Fibroblast of pulmonary artery (primary cell): ENCODE measurements at places on chromosomes 1 and 21.

DNA sequence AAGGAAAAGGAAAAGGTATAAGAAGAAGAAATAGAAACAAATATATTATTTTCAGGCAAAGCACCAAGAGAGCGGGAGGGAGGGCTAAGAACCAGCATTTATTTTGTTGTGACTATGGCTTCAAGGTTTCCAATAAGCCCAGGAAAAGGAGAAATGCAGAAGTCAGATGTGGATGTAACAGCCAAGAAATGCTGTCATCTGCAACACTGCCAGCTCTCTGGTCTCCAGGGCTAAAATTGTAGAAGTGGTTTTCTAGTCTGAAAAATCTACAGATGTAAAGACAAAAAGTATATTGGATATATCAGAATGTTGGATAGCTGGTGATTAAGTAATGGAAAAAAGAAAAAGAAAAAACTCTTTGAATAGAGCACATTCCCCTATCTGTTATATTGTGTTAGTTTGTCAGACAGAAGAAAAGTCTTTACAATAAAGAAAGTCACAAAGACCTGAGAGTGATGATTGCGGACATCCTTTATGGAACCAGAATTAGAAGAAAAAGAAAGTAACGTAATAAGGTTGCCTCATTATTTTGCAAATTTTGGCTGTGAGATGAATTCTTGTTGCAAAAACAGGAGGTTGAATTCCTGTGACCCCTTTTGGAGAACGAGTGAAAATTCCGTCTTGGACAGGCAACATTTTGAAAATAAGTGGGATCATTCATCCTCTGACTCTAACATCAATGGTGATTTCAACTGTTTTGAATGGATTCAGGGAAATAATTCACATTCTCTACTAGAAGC is 938.1 kb downstream of the TTLL7 start:
- no peak for DNase-seq

- peak; percentile 87 for DNase-seq
These were observed 163.7 kb downstream of the NTMT2 start for GRCh38 chr1:170309389-170310013.

DNA sequence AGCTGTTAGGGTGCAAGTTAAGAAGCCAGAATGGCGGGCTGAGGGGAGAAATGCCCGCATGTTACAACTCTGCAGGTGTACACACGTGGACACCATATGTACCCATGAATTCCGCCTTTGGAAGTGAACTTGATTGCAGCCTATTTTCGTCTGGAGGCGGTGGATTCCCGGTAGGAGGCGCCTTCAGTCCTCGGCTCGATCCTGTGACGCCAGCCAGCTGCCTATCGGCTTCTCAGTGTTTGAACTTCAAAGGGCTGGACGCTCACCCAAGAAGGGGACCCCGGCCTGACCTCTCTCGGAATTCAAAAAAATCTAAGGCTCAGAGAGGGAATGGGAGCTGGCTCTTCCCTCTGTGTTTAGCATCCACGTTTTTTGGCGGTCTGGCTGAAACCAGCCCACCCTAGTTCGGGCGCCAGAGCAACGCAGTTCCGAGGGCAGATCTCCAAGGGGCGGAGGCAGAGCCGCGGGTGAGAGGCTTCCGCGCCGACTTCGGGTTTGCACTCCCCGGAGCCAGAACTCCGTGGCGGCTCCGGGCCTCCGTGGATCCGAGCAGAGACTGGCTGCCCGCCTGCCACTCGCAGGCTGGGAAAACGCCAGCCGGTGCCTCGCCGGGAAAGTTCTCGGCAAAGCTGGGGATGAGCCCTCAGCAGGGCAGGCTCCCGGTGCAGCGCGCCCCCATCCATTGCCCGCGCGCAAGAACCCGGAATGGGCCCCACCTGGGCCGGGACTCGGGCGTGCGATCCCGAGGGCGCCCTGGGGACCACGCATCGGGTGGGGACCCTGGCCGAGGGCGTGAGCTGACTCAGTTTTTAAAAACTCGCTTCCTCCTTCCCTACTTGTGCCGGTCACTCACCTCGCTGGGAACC is 996 bp upstream of the TMEM51 start:
- peak; percentile 89 for DNase-seq

DNA sequence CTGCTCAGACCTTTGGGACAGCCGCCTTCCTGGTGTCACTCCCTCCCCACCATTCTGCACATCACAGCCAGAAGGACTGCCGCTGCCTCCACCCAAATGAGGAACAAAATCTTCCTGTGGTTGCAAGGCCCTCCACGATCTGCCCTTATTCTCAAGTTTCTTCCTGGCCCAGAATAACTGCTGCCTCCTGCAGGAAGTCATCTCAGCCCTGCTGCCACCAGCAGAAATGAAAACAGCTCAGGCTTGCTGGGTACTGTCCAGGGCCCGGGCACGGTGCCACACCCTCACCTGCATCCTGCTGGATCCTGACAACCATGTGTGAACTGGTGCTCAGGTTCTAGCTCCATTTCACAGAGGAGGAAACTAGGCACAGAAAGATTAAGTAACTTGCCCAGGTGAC is 2.8 kb downstream of the CLDN19 start:
- no peak for DNase-seq

DNA sequence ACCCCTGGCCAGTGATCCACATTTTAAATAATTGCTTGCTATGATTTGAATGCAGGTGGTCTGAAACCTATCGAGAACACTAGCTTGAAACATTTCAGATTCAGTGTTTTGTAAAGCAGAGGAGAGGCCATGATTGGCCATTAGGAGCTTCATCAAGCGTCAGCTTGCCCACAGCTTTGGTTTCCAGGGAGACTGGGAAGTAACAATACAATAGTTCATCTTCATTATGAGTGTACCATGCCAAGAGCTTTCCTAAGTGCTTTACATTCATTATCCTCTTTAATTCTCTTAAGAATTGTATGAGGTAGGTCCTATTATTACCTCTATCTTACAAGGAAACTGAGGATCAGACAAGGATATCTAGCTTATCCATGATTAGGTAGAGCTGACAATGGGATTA is 27.7 kb upstream of the ATP5PO start:
- no peak for DNase-seq

GRCh38 chr1:72117621-72118020 is 164.7 kb downstream of the NEGR1 start:
- no peak for DNase-seq

- DNase-seq, result no peak
These were observed 27.7 kb downstream of the EPS15 start for GRCh38 chr1:51491166-51491981.

GRCh38 chr1:10561955-10562354 is 87.2 kb downstream of the PEX14 start:
- peak; percentile 20 for DNase-seq
